ENCODE measurements at places on chromosomes 12 and 14.

DNA sequence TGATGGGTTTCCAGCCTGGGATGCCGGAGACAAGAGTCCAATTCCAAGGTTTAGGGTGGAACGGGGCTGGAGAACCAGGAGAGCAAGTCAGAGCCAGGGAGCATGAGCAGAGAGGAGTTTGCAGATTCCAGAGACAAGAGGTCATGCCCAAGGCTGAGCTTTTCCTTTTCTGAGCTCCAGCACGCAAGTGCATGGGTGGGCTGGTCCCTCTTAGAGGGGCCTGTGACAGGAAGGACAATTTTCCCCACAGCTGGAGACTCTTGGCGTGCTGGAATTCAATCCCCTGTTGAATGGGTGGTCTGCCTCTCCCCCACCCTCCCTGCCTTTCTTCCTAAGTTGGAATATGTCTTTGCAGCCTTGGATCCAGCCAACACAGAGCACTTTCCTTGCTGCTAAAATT is 431.9 kb downstream of the BCL11B start:
- no peak for DNase-seq

DNA sequence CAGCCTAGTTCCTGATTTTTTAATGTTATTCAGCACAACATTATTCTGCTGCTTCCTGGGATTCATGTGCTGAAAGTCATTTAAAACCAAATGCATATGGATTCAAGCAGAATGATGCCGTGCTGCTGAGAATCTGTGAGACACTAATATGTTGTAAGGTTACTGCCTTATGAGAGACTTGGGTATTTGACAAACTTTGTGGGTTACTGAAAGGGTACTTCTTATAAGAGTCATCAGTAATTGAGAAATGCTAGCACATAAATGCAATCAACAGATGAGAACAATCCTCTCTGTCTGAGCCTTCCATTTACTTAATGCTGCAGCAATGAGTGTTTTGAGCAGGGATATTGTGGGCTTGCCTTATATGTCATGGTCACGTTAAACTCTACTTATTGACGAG is 175.7 kb downstream of the NPAS3 start:
- DNase-seq: no peak

GRCh38 chr12:117412465-117413188 is 51.2 kb upstream of the NOS1 start:
- DNase-seq: no peak

GRCh38 chr12:95582230-95583058 is 31.2 kb upstream of the USP44 start:
- peak; percentile 48 for DNase-seq

DNA sequence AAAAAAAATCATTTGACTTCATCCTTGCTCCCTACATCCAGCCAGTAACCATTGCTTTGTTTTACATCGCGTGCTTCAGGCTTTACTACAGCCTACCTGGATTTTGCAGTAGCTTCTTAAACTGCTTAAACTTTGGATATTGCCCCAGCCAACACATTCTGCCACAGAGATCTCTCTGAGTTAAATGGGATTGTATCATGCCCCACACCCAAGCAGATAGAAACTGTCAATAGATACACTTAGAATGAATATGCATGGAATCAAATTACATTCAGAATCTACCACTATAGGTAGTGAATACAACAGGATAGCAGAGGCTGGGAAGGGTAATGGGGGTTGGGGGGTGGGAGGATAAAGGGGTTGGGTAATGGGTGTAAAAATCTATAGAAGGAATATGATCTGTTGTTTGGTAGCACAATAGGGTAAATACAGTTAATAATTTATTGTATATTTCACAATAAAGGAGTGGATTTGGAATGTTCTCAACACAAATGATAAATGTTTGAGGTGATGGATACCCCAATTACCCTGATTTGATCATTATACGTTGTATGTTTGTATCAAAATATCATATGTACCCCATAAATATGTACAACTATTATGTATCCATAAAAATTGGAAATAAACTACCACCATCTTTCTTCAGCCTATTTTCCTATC is 2.7 kb upstream of the MYRFL start:
- no peak for DNase-seq

DNA sequence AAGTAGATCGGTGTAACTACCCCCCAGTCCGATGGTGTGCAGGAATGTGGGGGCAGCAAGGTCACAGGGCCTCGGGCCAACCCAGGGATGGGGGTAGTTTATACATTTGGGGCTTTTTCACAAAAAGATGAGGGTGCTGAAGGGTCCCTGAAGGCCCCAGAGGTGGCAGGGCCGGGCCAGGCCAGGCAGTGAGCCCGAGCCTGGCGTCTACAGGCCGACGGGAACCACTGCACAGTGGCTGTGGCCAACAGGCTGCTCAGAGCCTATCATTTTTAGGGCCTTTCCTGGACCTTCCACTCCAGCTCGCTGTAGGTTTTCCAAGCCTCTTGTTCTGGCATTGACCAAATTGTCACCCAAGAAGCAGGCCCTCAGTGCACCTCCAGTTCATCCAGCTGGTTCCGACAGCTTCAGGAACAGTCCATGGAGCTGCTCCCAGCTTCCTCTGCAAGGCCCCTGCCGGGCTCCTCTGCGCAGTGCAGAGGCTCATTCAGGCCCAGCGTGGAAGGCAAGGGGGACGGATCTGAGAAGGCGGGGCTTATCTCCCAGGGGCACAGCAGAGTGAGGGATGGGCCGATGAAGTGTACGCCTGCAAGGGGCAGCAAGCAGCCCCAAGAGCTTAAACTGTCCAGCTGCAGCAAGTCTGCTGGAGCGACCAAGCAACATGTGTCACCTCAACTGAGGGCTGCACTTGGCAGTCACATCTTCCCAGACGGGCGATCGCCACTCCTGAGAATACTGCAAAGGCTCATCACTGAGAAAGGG is 13.9 kb downstream of the CDCA4 start:
- DNase-seq: no peak

GRCh38 chr12:59636945-59637691 is 41.3 kb downstream of the SLC16A7 start:
- DNase-seq: no peak

- DNase-seq: peak; percentile 28
Measured at GRCh38 chr12:56222531-56222895, 791 bp upstream of the RNF41 start.

GRCh38 chr14:92494512-92494911 is 19.1 kb upstream of the RIN3 start:
- no peak for DNase-seq

GRCh38 chr12:54394281-54394719 is 9.8 kb upstream of the ZNF385A start:
- peak; percentile 67 for DNase-seq

DNA sequence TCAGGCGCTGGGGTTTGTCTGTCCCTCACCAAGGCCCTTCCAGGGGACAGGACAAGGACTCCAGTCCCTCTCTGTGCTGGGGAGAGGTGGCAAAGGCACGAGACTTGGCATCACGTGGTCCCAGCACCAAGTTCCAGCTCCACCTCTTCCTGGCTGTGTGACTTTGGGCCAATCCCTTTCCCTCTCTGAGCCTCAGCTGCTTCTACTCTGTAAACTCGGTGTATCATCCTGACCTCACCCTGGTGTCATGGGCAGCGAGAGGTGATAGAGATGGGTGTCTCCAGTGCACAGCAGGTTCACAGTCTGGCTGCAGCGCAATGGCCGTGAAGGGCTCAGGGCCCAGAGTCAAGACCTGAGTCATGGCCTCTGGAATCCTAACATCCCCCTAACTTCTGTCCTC is 54.0 kb downstream of the MVK start:
- DNase-seq: no peak

- DNase-seq: no peak
Measured at GRCh38 chr12:7064516-7064915, 4.0 kb downstream of the C1S start.

DNA sequence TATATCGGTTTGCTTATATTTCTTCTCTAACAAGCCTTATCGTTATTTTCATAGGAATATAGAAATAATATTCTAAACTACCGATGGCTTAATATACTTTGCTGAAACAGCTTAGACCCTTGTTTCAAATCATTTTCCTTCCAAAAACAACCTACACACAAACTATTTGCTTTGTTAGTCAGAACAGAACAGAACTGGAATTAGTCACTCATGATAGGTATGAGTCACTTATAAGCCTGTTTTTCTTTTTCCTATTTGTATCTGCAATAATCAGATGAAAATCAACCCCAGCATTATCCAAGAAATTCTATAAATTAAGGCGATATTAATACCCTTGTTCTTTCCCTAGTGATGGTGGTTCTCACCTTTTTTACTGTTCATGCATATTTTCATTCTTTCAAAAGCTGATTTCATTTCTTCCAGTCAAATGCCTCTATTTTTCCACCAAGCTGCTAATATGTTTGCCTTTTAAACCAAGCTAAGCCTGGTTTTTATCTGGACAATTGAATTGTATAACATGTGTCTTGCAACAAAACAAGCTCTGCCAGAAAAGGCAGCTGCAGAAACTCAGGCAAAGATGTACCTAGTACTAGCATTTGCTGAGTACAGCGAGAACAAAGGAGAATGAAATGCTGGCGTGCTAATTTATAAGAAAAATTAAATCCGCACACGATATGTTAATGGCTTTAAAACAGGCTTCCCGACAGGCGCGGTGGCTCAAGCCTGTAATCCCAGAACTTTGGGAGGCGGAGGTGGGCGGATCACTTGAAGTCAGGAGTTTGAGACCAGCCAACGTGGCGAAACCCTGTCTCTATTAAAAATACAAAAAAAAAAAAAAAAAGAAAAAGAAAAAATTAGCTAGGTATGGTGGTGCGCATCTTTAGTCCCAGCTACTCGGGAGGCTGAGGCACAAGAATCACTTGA is 1418.2 kb downstream of the AACS start:
- DNase-seq: peak; percentile 79

GRCh38 chr12:91863702-91864101 is 281.9 kb downstream of the BTG1 start:
- no peak for DNase-seq

- no peak for DNase-seq
Measured at GRCh38 chr12:112124918-112125249, 476 bp upstream of the TRAFD1 start.

DNA sequence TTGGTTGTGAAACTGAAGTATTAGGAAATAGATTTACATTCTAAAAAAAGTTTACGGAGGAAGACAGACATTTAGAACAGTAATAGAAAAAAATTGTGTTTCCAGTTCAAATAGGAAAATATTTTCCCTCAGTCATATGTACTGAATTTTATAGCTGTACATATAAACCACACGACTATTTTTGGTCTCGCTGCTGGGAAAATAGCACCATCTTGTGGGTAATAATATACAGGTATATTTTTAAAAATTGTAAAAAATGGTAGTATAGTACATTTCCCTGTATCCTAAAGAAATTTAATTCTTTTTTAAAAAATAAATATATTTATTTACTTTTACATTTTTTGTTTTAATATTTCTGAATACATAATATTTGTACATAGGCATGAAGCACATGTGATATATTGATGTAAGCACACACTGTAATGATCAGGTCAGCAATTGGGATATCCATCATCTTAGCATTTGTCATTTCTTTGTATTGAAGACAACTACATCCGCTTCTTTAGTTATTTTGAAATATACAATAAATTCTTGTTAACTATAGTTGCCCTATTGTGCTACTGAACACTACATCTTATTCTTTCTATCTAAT is 168.6 kb downstream of the ALX1 start:
- DNase-seq: peak; percentile 6

- no peak for DNase-seq
Measured at GRCh38 chr12:2225696-2226095, 172.9 kb downstream of the CACNA1C start.

DNA sequence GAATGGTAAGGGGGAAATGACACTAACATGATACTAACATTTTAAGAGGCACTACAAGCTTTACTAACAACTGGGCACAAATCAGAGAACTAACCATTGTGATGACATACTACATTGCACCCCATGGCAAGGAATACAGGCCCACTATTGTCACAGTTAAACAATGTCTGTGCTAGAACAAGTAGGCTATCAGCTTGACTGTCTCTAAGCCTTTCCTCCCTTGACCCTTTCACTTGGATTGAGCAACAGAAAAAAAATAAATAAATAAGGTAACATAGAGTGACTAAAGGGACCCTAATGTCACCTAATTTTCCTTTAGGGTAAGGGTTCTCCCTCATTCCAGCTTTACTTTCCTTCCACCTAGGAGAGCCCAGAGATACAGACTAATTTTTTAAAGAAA is 4.4 kb downstream of the SLC38A2 start:
- DNase-seq: no peak

DNA sequence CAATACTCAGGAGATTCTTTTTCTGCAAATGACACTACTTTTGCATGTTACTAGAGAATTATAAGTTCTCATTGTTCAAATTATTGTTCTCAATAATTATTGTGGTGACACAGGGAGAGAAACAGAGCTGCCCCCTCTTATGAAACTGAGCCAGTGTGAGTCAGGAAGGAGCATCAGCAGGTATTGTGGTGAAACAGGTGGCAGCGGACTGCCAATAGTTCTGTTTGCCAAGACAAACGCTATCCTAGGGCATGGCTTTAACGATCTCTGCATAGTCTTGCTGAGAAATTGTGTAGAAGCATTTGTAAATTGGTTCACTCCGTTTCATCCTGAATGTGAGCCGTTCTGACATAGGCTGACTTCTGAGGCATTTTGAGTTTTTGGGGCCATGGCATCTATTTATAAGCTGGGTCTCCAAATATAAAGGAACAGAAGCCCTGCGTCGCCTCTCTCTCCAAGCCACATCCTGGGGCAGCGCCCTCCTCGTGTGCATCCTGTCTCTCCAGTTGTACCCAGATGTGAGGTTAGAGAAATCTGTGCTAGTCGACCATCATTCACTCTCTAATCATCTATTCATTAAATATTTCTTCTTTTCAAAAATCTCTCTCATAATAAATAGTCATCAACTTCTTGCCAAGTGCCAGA is 15.8 kb upstream of the PPP4R4 start:
- DNase-seq: no peak

DNA sequence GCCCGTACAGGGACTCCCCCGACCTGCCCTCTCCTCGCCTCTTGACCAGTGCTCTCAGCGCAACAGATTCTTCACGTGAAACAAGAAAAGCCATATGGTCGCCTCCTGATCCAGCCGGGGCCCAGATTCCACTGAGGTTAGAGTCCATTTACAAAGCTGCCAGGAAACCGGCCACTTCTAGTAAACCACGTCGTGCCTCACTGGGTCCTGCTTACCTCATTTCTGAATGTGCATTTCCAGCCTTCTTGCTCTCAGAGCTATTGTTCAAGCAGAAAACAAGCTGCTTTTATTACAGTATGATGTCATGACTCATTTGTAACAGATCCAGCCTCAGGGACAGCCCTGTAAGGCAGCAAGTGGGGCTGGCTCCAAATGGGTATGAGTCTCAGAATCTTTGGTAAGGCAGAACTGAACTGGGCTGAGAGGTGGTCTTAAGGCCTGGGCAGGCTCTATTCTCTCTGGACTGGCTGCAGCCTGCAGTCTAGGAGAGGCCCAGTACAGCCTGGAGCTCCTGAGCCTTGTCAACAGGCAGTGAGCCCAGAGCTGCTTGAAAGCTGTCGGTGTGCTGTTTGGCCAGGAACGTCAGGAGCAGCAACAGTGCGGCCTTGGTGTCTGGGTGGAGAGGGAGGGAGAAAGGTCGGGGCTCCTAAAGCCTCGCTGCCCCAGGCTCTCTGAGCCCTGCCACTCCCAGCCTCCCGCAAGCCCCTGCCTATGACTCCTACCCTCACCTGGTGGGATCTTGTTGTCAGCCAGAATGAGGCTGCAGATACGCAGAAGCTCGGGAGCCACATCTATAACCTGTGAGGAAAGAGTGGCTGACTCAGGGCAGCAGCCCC is 8.3 kb downstream of the REC8 start:
- no peak for DNase-seq
